ENCODE measurements at places on chromosomes 7 and 10.

DNA sequence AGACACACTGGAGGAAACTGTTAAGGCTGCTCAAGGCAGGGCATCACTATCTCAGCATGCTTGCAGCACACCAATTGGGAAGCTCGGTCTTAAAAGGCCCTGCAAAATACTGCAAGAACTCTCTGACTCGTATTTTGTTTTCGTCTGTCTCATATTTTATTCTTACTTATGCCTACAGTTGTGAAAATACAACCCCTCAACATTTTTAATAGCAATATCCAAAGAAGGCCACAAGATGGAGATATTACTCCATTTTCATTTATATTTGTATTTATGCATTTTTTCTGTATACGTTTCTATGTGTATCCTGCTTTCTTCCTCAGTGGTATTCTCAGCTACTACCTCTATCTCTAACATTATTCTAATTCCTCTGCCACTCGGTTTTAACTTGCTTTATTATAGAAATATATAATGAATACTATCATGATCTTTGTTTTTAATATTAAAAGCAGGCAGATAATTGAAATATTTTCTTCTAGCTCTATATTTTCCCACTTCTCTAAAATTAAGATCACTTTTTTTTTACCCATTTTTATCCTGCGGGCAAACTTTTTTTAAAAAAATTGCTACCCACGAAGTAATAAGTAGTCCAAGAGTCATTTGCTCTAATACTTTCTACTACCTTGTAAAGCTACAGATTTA lies 10.0 kb downstream of the DNAJC1 start:
- no peak for DNase-seq

- DNase-seq, result no peak
These were observed 1.6 kb downstream of the C10orf143 start for GRCh38 chr10:130108934-130109604.

DNA sequence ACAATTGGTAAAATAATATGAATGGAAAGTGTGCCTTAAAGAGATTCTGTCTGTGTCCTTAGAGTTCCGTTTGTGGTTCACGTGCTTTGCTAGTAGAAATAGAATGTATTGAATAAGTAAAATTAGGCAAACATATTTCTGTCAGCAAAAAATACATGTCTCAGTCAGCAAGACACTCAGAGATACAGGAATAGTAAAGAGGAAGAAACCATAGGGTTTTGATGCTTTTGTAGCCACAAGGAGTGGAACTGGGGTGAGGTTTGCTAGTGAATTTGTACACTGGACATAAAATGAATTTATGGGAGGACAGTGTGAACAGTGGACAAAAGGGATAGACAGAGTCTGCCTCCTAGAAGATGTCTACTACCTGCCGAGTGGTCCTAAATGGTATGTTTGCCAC lies 289.2 kb upstream of the NRP1 start:
- DNase-seq, result no peak

- no peak for DNase-seq
These were observed 174.8 kb upstream of the KAT6B start for GRCh38 chr10:74651565-74651964.

DNA sequence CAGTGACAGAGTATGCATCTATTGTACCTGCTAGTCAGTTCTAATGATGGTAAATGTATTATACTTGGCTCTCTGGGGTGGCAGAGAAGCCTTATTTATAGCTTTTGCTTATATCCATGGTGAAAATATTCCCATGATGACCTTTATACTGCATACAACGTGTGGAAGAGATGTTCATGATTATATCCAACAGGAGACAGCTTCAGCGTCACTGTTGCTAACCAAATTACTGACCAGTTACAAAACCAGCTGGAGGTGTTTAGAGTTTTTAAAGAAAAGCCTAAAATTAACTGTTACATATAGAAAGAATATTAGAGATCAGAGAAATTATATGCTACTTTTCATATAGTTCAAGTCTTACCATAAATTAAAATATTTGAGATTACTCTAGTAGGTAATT lies 280.8 kb downstream of the ETV1 start:
- DNase-seq, result no peak

DNA sequence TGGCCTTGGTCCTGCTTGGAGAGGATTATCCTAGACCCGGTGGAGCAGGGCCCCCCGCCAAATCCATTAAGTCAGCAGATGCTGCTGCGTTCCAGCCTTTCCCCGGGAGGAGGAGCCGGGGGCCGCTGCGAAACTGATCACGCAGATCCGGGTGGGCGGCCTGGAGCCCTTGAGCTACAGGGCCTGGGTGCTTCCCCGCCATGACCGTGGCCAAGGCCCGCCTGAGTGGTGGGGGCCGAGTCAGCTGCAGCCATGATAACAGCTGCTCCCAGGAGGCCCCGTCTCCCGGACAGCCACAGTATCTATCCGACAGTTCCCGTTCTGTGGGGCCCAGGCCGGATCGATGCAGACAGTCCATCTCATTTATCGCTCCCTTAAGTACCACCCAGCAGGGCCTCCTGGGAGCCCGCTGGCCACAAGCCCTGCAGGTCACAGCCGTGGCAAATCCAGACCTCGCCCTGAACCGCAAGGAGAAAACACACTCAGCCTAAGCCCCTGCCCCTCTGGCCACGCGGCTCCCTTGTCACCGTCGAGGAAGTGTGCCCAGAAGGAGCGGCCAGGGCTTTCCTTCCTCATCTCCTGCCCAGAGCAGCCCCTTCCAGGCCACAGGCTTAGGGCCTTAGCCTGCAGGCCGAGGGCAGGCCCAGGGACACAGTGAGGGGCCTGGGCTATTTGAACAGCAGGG lies 34.4 kb upstream of the SLC29A4 start:
- DNase-seq, result no peak

- DNase-seq, result no peak
These were observed 375.6 kb downstream of the GLRX3 start for GRCh38 chr10:130511766-130512165.

DNA sequence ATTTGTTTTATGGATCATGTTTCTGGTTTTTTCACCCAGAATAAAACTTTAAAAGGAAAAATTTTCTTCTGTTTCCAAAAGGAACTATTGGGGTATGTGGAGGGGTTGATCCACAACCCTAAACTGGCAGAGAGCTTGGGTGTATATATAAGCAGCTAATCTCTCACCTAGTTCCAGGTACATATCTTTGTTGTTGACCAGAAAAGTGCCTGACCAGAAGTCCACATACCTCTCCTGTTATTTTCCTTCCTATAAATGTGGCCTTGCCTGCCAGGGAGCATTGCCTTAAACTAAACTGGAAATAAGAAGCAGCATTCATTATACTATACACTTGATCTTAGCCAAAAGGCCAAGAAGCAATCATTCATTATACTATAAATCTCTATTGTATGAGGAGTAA lies 112.0 kb downstream of the ZEB1 start:
- no peak for DNase-seq

DNA sequence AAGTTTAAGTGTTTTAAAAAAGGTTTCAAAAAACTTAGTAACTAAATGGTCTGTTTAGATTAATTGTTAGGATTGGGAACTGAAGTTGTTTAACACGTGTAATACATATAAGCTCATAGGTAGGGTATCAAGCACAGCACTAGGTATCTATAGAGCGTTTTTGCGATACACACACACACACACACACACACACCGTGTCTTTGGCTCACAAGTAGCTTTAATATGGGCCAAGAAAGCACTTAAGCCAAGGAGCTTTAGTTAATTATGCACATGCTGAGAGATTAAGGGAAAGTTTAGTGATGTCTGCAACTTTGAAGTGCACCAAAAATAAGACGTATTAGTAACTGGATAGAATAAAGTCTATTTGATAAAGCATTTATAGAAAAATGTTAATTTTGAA lies 93.8 kb upstream of the CNTNAP2 start:
- no peak for DNase-seq

- no peak for DNase-seq
These were observed 17.0 kb upstream of the GIMAP2 start for GRCh38 chr7:150668472-150668911.

DNA sequence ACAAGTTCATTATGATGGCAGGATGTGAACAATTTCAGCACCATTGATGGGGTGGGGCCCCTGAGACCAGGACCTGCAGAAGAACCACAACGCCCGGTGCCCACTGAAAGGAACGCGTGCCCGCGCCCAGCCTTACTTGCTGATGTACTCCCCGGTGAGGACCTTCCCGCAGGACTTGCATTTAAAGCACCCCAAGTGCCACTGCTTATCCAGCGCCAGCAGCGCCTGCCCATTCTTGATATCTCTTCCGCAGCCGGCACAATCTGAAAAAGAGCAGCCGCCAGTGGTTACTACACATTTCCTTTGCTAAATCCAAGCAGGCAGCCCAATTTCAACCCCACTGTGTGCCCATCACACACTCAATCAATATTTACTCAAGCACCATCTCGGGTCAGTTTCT lies 110.6 kb downstream of the ABLIM1 start:
- DNase-seq, result no peak

DNA sequence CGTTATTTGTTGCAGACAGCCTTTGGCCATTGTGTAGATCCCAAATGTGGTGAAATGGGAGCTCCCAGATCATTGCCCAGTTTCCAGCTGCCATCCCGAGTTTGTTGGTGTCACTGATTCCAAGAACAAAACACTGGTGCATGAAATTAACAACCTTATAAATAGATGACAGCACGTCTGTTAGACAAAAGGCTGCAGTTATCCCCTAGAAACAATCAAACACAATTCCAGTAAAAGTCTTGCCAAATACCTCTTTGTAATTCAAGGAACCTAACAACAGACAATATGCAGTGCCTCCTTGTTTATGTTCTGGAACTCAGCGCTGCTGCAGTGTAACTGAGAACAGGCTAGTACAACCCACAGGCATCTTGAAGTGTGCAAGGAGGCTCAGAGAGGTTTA lies 404.5 kb downstream of the PAXIP1 start:
- DNase-seq, result no peak

DNA sequence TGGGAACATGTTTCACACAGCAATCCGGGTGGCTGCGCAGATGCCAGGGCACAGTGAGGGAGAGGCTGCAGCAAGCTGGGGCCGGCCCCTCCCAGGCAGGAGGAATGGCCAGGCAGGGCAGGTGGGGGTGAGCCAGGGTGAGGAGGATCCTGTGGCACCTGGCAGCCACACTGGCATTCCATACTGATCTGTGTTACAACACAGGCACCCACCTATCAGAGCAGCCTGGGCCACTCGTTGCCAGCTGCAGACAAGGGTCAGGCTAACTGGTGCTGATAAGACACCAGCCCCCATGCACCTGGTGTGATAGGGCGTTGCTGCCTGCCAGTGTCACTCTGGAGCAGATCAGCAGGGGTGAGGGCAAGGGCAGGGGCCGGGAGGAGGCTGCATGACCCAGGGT lies 16.6 kb upstream of the RET start:
- no peak for DNase-seq

DNA sequence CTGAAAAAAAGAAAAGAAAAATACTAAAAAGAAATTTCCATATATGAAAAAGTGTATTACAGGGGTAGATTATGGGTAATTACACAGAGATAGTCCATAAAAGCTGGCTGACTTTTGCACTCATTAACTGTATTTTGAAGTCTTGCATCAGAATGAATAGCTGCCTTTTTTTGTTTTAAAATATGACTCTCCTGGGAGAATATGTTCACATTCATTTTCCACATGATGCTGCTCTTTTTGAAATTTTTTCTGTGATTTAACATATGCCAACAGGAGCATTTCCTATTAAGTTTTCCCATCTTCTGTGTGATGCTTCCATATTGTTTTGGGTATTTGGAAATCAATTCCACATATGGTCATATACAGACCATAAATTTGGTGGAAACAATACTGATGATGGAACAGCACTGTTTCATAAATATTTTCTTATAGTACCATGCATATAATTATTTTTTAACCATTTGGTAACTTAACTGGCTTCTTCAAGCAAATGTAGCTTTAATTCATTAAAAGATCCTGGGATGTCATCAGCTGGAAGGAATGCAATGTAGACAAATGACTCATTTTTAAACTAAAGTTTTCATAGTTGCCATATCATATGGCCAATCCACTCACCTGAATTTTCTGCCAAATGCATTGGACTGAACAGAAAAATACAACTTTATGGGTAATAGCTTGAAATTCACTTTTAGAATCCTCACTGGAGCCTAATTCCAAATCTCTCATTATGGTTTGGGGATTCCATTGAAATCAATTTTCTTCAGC lies 313.9 kb upstream of the GLI3 start:
- no peak for DNase-seq

Data from stimulated activated CD4-positive, alpha-beta T cell treated with anti-CD3 and anti-CD28 coated beads, TNF-alpha, amount 100 ng/mL, for 1 hour (primary cell).